Activated CD4-positive, alpha-beta memory T cell treated with anti-CD3 and anti-CD28 coated beads for 36 hours (primary cell): ENCODE measurements at places on chromosomes 1 and 21.

DNA sequence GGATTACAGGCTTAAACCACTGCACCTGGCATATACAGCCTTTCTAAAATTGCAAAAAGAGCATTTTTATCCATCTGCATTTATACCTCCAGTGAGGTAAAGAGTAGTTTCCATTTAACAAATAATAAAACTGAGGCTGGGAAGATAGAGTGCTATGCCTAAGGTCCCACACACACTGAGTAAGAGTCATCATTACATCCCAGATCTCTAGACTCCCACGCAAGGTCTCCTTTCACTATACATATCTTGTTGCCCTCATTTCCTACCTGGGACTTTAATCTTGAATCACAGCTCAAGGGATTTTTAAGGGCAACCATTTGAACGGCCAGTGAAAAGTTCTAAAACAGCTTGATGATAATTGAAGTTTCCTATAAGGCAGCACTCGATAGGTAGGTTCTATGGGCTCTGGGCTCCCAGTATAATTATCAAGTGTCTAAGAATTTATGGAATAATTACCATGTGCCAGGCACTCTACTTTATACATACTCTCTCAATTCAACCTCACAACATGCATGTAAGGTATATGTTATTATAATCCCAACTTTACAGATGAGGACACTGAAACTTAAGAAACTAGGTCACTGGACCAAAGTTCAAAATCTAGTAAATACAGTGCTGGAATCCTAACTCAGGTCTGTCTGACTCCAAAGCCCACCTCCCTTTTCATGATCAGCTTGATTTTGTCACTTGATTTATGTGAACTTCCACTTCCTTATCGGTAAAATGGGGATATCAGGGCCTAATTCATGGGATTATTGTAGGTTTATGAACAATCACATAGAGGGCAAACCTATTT, 23.3 kb upstream of the EPS15 start:
- DNase-seq = no peak

- DNase-seq = no peak
Measured at GRCh38 chr1:66330722-66331141, 203.2 kb upstream of the SGIP1 start.

- no peak for DNase-seq
Measured at GRCh38 chr1:181643631-181644030, 160.3 kb downstream of the CACNA1E start.

GRCh38 chr1:175364424-175365076, 172.0 kb upstream of the KIAA0040 start:
- DNase-seq = no peak

GRCh38 chr1:207030522-207031009, 2.0 kb downstream of the C1orf116 start:
- no peak for DNase-seq

GRCh38 chr1:150985179-150985825, 3.2 kb downstream of the ANXA9 start:
- no peak for DNase-seq

DNA sequence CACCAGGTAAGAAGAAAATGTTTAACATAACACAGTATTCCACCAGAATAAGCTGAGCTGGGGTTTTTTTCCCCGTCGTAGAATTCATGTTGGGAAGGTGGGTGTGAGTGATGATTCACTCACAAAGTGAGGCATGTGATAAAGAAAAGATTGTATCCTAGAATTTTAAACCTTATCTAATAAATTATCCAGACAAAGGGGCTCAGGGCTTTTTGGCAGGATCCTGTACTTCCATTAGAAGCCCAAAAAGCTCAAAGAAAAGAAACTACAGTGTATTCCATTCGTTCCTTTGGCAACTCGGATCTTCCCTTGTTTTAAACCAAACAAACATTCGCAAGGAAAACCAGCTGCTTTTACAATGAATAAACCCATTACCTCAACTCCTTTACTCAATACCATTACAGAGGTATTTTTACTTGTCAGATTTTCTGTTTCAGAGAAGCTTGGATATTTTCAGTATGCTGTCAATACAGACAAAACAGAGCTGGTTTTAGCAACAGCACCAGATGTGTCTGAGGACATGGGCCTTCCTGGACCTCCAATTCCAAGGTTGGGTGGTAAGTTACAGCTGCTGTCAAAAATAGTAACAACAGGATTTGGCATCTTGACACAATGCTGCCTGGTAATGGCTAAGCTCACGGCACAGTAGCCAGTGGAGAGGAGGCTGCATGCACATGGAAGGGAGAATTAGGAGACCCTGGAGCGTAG, 159.9 kb upstream of the RUNX1 start:
- no peak for DNase-seq

GRCh38 chr1:160094291-160094625, 4.2 kb downstream of the IGSF8 start:
- DNase-seq = no peak

GRCh38 chr1:99728494-99729235, 37.8 kb downstream of the FRRS1 start:
- no peak for DNase-seq

DNA sequence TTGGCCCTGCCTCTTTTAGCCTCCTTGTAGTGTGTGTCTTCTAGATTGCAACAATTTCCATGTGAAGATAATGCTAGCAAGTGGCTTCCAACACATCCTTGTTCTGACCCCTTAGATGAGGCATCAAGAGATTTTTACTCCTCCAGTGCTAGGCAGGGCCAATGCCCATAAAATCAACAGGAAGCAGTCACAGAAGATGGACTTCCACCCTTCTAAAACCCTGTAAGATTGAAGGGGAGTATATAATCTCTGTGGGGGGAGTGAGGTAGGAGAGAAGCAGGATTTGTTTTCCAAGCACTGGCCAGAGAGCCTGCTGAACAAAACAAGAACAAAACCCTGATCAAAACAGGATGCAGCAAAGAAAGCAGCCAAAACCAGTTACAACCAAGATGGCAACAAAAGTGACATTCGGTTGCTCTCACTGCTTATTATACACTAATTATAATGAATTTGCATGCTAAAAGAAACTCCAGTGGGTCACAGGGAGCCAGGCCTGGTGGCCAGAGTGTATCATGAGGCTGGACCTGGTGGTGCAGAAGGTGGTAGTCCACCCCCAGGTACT, 12.1 kb downstream of the GON4L start:
- DNase-seq = no peak

GRCh38 chr1:188958461-188959115, 1519.1 kb downstream of the BRINP3 start:
- DNase-seq = no peak

DNA sequence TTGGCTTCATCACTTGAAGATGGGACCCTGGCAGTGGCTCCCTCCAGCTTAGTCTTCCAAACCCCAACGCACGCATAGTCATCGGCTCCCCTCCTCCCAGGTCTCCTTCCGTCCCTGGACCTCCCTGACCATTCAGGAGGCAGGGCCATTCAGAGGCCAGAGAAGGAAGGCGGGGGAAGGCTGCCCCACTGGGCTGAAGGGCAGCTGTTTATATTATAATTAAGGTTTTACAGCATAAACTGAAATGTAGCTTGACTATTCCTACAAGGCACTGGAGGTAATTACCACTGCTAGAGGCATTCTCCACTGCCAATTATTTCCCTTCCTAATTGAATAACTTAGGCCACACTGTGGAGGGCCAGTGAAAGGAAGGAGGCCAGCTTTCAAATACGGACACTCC, 170.6 kb upstream of the PROX1 start:
- no peak for DNase-seq

- peak; percentile 58 for DNase-seq
Measured at GRCh38 chr1:203117611-203118575, 9.6 kb upstream of the ADORA1 start.

- no peak for DNase-seq
Measured at GRCh38 chr1:18536915-18537314, 56.2 kb downstream of the KLHDC7A start.

GRCh38 chr1:39268112-39268581, 63.7 kb downstream of the MACF1 start:
- DNase-seq = peak; percentile 39

- no peak for DNase-seq
Measured at GRCh38 chr1:218165701-218166114, 119.4 kb upstream of the RRP15 start.

GRCh38 chr1:162502928-162503327, 5.3 kb downstream of the UHMK1 start:
- DNase-seq = no peak

DNA sequence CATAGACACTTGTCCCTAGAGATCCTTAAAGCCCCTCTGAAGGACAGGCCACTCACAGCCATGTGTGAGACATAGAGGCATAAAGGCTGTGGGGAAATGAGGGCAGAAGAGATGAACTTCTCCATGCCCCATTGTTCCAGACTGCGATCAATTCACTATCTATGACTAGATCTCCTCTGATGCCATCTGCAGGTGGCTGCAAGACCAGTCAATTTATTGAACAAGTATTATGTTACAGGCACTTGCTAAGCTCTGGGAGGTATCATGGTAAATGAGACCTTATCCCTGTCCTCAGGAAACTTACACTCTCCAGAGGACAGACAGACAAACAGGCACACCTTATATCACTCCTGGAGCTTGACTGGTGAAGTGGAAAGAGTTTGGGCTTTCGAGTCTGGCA, 22.9 kb downstream of the UBIAD1 start:
- no peak for DNase-seq

GRCh38 chr1:157292302-157292701, 154.1 kb upstream of the ETV3 start:
- DNase-seq = no peak
